GM06990 (cell line): ENCODE measurements at places on chromosomes 1 and 21.

- DNase-seq = peak; percentile 64
These were observed at the start of gene MCOLN3 for GRCh38 chr1:85048296-85049064. TSS of gene MCOLN3 (minus strand) at chr1:85048500. CDS start at chr1:85045360, 3,140 bp downstream.

DNA sequence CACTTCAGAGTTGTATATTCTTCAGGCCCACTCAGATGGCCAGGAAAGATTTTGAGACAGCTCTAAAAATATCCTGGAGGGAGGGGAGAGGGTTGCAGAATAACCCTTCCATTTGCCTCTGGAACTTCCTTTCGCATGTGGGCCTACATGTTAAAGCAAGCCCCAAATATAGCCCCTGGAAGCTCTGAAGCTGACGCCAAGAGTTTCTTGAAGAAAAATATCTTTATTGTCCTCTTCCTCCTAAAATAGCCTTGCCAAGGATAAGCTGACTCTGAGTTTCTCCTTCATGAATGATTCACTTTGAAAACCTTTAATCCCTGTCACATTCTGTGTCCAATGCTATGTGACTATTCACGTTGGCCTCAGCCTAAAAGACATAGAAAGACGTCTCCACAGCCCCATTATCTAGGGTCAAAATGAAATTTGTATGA is 6.4 kb downstream of the C1orf116 start:
- no peak for DNase-seq

DNA sequence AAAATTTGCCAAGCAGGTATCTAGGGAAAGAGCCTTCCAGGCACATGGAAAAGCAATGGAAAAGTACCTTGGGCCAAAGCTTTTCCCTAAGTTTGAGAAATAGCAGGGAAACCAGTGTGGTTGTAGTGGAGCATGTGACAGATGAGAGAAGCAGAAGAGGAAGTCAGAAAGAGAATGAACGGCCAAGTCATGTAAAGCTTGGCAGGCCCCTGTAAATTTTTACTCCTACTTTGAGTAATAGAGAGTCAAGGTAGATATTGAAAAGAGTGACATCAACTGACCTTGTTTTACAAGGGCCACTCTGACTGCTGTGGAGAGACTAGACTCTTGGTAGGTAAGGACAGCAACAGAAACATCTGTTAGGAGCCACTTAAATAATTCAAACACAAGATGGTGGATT is 180.9 kb upstream of the PRMT6 start:
- peak; percentile 9 for DNase-seq

DNA sequence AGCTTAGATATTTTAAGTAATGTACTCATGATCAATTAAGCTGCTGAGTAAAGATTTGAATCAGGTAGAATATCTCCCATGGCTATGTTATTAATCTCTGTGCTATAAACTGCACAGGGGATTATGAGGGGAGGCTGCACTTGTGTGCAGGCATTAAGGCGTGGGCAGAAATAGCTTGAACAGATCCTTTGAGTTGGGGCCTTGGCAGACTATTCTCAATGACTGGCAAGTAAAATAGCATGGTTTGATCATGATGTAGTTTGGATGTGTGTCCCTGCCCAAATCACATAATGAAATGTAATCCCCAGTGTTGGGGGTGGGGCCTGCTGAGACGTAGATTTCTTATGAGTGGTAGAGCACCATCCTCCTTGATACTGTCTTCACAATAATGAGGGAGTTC is 220.3 kb downstream of the PLPP3 start:
- no peak for DNase-seq

DNA sequence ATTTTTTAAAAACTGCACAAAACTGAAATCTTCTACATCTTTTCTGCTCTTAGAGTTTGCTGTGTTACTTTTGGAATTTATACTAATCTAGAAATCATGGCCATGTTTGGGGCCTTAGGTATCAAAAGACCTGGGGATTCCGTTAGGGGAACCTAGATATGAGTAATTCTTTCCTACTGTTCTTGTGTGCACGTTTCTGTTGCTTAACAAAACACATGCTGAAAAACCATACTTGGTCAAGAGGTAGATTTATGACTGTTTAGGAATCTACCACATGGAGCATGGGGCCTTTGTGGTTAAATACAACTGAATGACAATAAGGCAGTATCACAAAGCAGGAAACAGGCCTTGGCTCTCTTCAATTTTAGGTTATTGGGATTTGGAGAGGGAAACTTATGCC is 291.9 kb upstream of the USP25 start:
- peak; percentile 57 for DNase-seq

DNA sequence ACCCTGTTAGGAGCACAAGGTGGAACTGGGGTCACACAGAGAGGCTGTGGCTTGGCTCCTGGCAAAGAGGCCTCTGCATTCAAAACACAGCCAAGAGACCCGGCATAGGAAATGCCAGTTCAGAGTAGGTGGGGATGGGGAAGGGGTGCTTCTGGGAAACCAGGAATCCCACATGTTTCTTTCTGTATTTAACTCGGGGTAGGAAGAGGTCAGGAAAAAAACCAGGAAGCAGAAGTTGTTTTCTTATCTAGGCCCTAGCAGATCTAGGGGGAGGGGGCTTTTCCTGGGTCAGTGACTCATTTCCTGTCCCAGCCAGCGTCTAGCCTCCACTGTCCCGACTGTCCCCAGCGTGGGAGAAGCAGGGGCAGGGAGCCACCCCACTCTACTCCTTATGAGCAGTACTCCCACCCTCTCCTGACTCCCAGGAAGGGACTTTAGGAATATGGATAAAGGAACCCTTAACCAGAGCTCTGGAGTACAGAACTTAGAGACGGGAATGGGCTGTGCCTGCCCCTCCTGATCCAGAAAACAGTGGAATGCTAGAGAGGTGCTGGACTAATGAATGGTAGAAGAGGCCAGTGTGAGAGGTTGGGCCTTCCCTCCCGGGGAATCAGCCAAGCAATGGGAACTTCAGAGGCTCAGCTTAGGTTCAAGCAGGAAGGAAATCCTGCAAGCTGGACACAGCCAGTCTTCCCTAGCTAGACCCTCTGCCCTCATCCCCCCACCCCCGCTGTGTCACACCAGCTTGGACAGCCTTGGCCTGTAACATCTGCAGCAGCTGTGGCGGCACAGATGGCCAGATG is 5.7 kb downstream of the FHL3 start:
- no peak for DNase-seq

- DNase-seq = no peak
These were observed 15.8 kb downstream of the PLPP3 start for GRCh38 chr1:56563568-56563967.

DNA sequence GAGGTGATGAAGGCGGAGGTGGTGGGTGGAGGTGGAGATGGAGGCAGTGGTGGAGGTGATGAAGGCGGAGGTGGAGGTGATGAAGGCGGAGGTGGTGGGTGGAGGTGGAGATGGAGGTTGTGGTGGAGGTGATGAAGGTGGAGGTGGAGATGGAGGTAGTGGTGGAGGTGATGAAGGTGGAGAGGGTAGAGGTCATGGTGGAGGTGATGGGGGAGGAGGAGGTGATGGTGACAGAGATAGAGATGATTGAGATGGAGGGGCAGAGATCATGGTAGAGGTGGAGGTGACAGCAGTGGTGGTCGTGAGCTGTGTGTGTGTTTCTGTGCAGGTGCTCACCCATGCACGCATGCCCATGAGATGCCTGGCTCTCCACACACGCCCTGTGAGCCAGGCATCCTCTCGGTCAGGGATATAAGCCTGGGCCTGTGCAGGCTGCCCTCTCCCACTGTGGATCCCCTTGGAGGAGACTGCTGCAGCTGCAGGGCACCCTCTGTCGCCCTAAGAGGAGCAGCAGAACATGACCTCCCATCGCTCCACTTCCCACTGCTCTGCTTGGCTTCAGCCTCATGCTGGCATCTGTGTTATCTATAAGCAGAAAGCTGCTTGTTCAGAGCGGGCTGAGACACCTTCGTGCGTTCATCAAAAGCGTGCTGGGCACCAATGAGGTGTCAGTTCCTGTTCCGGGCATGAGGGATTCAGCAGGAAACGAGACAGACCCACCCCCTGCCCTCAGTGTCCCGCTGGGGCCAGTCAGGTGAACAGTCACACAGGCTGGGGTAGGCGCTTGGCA is 20.5 kb upstream of the NPHP4 start:
- DNase-seq = no peak

- DNase-seq = no peak
These were observed 83.4 kb upstream of the PLPPR4 start for GRCh38 chr1:99180915-99181314.

DNA sequence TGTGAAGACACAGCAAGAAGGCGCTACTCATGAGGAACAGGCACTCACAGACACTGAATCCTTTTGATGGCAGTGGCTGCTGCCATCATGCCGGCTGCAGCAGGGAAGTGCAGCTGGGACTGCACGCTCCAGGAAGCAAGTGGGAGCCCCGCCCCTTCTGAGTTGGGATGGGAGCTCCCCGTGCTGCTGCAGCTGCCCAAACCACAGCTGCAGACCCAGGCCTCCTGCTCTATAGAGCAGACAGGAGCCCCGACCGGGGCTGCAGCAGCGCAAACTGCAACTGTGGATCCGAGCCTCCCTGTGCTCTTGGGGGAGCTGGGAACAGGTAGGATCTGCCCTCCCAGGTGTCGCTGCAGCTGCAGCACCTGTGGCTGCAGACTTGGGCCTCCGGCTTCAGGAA is 65.2 kb upstream of the MARK1 start:
- DNase-seq = no peak

DNA sequence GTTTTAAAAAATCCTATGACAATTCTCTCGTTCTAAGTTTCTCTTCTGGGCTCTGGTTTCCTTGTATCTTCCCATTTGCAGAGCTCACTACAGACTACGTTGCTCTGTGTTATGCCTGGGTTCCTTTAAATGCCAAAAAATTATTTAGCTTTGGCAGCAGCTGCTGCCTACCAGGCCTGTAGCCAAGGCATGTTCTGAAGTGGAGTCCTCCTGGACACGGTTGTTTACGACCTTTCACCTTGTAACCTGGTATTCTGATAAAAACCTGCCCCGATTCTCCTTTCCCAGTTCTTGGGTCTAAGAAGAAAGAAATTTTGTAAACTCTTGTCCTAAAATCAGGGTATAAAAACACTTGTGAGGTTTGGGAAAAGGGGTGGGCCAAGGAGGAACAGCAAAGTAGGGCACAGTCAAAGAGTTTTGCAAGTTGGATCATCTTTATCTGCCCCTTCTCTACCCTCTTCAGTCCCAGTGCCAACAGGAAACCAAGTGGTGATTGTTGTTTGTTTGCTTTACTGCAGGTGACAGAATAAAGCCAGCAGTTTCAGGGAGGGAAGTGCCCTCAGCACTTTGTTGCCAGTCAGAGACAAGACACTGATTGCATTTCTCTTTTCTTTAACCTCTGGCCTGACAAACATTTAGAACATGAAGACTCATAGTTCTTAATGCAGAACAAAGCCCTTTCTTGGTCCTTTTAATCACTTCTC is 3.1 kb upstream of the TXNIP start:
- no peak for DNase-seq

DNA sequence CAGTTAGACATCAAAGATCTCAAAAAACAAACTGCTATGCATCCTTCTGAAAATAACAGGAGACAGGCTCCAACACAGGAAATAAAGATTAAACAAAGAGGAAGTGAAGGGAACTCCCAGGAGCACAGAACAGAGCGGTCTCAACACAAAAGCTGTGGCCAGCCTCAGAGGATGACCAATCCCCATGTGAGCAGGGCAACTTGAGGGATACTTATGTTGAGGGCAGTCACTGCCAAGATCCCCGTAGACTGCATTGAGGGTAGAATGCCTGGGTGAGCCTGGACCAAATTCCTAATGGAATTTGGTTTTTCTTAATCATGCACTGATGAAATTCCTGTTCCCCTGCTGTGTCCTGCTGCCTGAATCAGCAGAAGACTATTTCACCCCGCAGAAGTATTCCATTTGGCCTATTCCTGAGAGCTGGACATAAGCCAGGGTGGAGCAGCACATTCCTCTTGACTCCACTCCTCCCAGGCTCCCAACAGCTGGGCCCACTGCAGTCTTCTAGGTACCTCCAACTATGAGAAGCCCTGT is 49.0 kb downstream of the JAK1 start:
- DNase-seq = no peak

GRCh38 chr1:154351363-154352068 is 26.2 kb downstream of the ATP8B2 start:
- no peak for DNase-seq

GRCh38 chr1:228280106-228280901 is 72.5 kb downstream of the OBSCN start:
- no peak for DNase-seq

DNA sequence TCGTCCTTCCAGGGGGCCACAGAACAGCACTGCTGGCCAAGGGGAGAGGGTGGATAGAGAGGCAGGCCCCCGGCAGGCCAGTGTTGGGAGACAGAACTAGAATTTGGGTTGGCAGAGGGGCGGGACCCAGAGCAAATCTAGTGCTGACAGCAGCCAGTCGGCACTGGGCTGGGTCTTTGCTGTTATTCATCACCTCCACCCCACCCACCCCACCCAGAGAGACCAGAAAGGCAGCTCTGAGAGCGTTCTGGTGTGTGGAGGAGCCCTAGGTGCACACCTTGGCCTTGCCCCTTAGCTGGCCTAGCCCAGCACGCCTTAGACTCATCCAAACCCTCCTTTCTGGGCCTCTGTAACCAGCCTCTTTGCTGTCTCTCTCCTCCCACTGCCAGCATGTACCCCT is 6.4 kb upstream of the PKP1 start:
- DNase-seq = no peak

- no peak for DNase-seq
These were observed 5.1 kb downstream of the CTNNBIP1 start for GRCh38 chr1:9905010-9905409.

- no peak for DNase-seq
These were observed 148.6 kb upstream of the CD34 start for GRCh38 chr1:208059409-208060001.

- DNase-seq = no peak
These were observed 59.9 kb downstream of the C1orf198 start for GRCh38 chr1:230808281-230808872.

GRCh38 chr1:80659161-80659560 is 1141.6 kb upstream of the ADGRL2 start:
- no peak for DNase-seq

DNA sequence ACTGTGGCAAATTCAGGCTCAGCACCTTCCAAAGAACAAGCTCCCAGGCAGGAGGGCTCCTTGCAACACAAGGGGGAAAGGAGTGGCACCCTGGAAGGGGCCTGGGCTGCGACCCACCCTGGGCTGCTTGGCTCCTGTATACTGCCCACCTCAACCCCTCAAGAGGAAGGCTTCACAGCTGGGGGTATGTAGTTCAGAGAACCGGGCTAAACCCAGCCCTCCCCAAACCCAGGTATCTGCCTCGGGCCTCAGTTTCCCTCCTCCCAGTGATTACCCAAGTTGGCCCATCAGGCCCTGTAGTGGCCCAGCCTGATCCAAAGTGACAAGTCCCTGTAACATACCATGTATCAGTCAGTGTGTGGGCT is 7.5 kb downstream of the TENT5B start:
- DNase-seq = no peak

DNA sequence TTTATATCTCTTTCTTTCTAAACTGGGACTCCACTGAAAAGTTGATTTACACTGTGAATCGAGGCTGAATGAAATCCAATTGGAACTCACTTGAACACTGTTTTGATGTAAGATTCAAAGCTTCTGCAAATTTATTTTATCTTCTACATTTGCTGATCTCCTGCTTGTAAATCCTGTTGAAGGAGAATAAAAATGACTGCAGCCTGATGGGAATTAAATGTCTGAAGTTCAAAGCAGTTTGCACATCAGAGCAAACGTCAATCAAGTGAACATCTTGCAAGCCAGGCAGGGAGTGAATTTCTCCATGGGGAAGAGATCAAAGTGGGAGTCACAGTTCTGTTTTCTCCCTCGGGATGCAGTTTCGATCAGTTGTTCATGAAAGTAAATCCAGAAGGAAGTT is 127.2 kb downstream of the CACHD1 start:
- no peak for DNase-seq

GRCh38 chr1:206930210-206930798 is 8.6 kb upstream of the FCMR start:
- DNase-seq = peak; percentile 85
